ENCODE measurements at places on chromosomes 5 and 9.
A peak's percentile ranks its signal among the peaks of the same experiment; 100 is the strongest.

DNA sequence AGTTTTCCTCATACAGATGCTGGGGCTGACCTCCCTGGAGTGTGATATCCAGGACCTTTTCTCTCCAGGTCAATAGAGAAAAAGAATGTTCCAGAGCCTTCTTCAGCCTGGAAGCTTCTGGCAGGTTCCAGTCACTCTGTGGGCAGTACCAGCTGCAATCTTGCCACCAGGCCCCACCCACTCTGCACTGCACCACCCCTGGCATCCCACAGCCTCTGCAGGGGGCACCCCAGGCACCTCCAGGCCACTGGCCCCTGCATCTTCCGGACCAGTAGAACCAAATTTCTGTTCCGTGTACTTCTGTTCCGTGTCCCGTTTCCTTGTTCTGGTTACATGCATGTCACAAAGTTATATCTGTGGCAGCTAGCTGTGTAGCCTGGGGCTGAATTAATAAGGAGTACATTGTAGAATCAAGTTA is 83.3 kb upstream of the ZBTB43 start:
- no peak for DNase-seq

DNA sequence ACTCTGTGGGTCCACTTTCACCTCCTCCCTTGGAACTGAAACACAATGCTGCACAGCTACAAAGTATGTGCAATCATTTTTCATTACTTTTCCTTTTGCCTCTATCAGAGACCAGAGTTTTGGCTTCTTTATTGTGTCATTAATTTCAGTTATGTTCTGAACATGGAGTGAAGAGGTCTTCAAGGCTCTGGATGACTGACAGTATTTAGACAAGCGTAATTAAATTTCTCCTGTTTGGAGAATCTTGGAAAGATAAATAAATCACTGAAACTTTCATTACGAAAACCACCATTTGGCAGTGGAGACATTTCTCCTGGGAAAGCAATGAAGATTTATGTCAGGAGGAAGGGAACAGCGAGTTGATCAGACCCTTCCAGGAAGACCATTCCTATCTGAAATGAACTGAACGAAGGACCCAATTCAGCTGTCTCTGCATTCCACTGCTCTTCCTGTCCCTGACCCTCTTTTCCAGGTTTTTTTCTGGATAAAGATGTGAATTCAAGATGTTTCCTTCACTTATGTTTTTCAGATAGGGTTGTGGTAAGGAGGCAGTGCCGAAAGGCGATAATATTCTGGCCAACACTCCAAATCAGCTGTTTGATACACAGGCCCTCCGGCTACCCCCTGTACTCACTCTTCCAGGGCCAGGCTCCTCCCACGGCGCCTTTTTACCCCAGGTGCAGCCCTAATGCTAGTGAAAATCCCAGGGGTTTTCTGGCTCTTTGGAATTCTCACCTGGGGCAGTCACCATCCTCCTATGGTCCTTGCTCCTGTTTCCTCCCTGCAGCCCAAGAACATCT is 77.2 kb upstream of the OSMR start:
- DNase-seq: no peak

DNA sequence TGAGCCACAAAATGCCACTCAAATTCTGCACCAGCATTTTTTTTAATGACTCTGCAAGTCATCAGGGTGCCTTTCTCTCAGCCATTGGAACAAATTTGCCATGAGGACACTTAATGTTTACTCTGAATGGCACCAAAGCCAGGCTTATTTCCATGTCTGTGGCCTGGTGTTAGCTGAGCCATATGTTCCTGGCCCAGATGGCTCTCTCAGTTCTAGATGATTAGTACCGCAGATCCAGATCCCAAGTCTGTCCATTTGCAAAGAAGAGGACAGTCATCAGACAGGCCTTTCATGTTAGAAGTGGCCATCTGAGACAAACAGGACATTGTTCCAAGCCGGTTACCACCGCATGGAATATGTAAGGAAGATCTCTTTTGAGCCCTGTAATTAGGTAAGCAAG is 70.3 kb downstream of the INSYN2B start:
- DNase-seq: no peak

DNA sequence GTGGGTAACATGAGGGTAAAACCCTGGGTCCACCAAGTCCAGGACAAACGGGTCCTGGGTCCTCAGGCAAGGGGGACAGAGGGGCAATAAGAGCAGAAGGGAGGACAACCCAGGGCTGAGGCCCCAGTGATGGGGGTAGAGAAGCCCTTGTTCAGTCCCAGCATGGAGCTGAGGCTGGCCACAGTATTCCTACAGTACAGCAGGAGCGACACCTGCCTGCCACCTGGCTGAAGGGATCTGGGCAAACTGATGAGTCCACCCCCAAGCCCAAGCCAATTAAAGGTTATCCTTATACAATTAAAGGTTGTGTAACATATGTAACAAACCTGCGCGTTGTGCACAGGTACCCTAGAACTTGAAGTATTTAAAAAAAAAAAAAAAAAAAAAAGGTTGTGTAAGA is 97.7 kb upstream of the LRRTM2 start:
- no peak for DNase-seq

DNA sequence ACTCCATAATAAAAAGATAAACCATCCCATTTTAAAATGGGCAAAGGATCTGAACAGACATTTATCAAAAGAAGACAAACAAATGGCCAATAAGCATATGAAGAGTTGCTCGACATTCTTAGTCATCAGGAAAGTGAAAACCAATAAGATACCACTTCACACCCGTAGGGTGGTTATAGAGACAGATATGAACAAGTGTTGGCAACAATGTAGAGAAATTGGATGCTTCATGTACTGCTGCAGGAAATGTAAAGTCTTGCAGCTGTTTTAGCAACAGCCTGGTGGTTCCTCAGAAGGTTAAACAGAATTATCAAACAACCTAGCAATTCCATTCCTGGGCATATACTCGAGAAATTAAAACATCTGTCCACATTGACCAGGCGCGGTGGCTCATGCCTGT is 42.5 kb downstream of the GTF3C4 start:
- DNase-seq: no peak

DNA sequence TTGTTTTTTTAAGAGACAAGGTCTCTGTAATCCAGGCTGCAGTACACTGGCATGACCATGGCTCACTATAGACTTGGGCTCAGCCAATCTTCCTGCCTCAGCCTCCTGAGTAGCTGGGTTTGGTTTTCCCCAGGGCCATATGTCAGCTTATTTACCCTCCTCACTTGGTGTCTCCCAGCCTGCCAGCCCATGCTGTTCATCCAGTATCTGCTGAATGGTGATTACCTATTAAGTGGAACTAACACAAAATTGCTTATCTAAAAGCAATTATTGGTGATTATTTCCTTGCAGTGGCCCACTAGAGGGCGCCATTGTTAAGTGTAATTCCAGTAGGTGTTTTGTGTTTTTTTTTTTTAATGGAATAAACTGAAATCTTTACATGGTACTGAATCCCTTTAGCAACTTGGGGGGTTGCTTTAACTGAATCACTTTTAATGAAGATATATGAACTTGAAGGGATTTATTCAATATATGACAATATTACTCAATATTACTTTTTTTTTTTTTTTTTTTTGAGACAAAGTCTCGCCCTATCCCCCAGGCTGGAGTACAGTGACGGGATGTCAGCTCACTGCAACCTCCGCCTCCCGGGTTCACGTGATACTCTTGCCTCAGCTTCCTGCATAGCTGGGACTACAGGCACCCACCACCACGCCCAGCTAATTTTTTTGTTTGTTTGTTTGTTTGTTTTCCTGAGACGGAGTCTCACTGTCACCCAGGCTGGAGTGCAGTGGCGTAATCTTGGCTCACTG is 13.8 kb downstream of the EXOSC2 start:
- DNase-seq: peak; percentile 57

DNA sequence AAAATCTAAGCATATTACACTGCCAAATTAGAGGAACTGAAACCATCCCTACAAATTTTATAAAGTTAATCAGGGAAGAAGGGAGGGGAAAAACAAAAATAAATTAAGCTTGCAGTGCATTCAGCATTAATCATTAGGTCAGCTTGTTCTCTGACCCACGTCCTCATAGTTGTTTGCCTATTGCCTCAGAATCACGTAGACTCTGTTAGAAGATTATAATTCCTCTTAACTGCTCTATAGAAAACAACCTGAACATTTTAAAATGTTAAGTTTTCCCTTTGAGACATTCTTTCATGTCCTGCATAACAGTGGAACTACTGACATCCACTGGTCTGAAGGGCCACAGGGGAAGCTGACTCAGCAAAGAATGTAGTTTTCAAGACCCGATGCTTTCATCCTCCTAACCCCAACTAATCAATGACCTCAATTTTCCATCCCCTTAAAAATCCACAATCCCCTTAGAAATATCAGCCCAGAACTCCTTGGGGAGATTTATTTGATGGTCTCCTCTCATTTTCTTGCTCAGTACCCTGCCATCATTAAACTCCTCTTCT is 112.4 kb downstream of the FBXO4 start:
- DNase-seq: no peak

DNA sequence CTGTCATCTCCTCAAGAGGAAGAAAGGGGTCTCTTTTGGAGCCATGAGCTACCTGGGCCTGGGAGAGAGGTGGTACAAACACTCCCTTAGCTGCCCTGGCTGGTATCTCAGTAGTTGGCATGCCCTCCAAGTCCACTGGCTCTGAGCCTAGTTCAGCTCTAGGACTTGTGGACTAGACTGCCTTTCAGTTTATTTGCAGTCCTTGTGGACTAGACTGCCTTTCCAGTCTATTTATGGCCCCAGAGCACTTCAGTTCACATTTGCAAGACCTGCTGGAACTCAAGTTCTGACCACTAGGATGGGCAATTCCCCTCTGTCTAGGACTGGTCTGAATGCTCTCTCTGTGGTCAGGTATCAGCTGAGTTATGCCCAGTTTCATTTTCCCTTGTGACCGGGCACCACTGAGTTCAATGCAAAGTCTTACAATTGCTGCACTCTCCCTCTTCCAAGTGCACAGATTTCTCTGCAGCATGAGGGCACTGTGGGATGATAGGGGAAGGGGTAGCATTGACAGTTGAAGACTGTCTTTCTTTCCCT is 1019.0 kb downstream of the TAF11L14 start:
- no peak for DNase-seq

DNA sequence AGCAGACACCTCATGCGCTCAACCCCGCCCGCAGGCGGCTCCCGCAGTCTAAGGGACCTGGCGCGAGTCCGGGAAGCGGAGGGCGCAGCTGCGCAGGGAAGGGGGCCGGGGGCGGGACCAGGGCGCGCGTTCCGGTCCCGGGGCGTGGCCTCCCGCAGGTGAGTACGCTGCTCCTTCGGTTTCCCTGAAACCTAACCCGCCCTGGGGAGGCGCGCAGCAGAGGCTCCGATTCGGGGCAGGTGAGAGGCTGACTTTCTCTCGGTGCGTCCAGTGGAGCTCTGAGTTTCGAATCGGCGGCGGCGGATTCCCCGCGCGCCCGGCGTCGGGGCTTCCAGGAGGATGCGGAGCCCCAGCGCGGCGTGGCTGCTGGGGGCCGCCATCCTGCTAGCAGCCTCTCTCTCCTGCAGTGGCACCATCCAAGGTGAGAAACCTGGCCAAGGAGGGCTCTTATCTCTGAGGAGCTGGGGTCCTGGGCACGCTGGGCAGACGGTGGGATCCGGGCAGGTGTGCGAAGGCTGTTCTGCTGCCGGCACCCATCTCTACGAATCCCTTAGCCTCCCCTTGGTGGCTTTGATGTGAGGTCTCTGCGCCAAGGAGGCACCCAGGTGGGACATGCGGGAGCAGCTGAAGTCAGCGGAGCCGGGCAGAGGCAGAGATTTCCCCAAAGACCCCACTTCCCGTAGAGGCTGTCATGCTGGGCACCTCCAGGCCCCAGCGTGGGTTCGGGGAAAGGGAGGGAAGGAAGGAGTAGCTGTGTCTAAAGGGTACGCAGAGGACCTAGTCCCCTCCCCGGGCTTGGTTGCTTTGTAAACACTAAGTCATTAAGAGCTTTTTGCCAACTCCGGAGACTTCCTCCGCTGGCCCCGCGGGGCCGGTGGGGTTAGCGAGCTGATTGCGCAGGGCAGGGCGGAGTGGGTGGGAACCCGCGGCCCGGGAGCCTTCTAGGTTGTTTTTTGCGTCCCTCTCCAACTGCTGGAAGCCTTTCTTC is at the start of gene F2RL1:
Gene F2RL1 (plus strand): TSS at position 187 of the 988 bp plus-strand sequence. CDS start 153 bp downstream, at position 340.
- peak; percentile 22 for DNase-seq

DNA sequence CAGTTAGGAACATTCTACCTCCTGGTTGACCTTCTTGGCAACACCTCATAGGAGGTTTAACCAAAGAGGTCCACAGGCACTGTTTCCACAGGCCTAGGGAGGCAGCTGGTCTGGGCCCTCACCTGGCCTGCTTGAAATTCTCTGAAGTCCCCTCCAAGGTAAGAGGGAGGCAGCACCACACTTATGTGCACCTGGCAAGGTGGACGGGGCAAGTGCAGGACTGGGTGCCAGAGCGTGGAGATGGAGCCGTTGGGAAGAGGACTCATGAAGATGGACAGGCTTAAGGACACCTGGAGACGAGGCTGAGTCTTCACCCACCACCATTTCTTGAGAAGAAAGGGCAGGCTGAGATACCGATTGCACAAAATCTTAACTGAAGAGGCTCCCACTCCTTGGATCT is 6.6 kb upstream of the BARHL1 start:
- no peak for DNase-seq

- no peak for DNase-seq
Observed at GRCh38 chr5:177276886-177277285, 26.6 kb downstream of the RAB24 start.

- no peak for DNase-seq
Observed at GRCh38 chr5:146042628-146043279, 62.6 kb downstream of the PLAC8L1 start.

GRCh38 chr5:34914671-34915138 is 599 bp downstream of the RAD1 start:
- peak; percentile 0 for DNase-seq

DNA sequence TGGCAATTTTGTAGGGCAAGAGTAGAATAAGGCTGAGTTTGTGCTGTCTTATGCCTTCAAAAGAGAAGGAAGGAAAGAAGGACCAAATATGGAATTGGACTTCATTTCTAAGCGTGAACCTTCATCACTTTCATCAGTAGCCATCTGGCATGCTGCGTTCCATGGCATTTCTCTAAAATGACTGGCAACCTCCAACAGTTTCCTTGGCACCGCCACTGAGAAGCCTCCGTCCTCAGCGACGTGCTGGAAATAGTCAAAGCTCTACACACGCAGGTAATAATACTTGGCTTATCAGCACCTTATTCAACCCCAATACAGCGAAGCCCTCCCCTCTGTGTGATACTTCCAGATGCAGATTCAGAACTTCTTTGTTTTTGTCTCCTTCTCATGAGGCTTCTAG is 169.7 kb upstream of the CD180 start:
- DNase-seq: no peak

DNA sequence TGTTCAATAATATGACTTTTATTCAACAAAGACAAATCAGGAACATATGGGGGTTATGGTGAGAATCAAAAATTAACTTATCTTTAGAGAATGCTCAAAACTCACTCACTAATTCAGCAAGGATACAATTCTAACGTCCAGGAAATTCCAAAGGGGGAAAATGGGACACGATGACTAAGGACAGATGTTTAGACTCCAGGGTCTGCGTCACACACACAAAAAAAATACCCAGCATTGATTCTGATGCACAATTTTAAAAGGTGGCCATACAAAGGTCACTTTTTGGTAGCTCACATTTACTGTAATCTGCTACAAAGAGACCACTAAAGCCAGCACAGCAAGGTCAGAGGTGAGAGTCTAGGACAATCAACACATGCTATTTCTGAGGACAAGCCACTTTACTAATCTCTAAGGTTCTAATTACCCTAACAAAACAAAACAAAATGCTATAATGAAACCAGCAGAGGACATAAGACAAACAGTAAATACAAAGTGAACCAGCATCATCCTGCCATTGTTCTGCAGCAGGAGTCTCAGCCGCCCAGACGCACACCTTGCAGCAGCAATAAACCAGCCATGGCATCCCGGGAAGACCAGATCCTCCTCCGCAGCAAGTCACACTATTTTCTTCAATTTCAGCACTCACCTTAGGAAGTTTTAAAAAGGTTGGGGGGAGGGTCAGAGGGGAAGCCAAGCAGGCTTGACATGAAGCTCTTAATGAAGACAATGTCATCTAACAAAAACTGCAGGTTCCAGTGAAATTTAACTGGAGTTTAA is 57.8 kb downstream of the TTC39B start:
- no peak for DNase-seq

Measured in stimulated activated CD8-positive, alpha-beta memory T cell treated with anti-CD3 and anti-CD28 coated beads, Interleukin-2, amount 100 ng/mL, for 48 hours (primary cell).